Nephron progenitor cell (in vitro differentiated cells): ENCODE measurements at places on chromosomes 12 and 14.

- no peak for DNase-seq
Measured at GRCh38 chr14:31939934-31940333, 137.2 kb upstream of the ARHGAP5 start.

- DNase-seq = no peak
Measured at GRCh38 chr12:70367258-70368141, 1.4 kb downstream of the KCNMB4 start.

- no peak for DNase-seq
Measured at GRCh38 chr12:65720136-65721130, 103.8 kb upstream of the HMGA2 start.

GRCh38 chr14:54048736-54049135 is 92.1 kb upstream of the BMP4 start:
- no peak for DNase-seq

DNA sequence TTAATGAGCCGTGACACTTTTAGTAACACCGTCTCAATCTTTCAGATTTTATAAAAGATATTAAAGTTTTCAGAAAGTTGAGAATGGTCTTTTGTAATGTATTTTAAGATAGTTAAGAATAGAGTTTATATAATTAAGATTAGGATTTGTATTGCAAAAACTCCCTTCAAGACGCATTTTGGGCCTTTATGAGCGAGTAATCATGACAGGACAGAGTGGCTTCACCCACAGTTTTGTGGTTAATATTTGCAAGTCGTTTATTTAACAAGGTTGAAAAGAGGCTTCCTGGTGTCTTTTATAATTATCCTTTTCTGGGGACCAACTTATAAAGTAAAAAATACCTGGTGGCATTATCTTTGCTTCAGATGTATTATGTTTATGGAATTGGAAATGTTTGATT is 44.0 kb downstream of the TRAF3 start:
- DNase-seq = no peak

GRCh38 chr14:68865542-68865941 is 72.7 kb upstream of the ZFP36L1 start:
- no peak for DNase-seq

DNA sequence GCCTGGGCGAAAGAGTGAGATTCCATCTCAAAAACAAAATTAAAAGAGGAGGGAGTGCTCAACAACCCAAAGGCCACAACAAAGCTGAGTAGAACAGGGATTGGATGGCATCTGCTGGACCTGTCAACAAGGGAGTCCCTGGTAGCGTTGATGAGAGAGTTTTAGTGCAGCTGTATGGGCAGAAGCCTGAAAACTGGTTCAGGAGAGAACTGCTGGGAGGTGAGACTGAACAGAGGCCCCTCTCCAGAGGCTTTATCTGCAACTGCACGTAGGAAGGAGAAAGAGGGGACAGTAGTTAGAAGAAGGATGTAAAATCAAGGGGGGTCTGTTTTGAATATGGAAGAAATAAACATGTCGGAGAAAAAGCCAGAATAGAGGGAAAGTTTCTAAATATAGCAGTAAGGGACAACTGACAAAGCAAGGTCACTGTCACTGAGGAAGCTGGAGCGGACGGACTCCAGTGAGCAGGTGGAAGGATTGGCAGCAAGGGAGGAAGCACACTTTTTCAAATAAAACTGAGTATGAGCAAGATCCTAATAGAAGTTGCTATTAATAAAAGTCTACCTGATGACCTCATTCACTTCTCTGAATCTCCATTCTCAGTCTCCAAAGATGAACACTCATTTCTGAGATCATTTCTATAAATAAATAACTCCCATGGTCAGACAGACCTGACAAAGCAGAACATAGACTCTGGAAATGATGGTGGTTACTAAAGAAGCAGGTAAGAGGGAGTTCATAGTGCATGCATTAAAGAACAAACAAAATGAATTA is 11.8 kb upstream of the ATF1 start:
- no peak for DNase-seq

- no peak for DNase-seq
Measured at GRCh38 chr14:88430976-88431375, 45.5 kb downstream of the SPATA7 start.

DNA sequence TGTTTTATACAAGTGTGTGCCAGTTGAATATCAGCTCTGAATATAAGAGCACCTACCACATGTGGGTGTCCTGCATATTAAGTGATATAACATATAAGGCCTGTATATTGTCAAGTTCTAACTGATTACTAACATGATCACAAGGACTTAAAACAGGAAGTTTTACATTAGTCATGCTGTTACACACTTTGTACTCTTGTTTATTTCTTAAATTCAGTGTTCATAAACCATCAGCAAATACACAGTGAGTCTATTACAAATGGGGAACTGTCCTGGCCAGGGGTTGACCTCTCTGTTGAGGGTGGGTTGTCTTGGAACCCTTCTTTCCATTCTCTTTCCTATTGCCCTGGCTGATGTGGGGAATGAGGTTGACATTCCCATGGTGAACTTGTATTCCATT is 19.1 kb downstream of the HELB start:
- DNase-seq = no peak

- no peak for DNase-seq
Measured at GRCh38 chr14:103151270-103151945, 28.1 kb downstream of the TNFAIP2 start.

- peak; percentile 84 for DNase-seq
Measured at GRCh38 chr12:52873832-52874572, 25.2 kb upstream of the KRT78 start.

GRCh38 chr14:64760146-64760755 is 56.0 kb downstream of the PLEKHG3 start:
- peak; percentile 80 for DNase-seq

DNA sequence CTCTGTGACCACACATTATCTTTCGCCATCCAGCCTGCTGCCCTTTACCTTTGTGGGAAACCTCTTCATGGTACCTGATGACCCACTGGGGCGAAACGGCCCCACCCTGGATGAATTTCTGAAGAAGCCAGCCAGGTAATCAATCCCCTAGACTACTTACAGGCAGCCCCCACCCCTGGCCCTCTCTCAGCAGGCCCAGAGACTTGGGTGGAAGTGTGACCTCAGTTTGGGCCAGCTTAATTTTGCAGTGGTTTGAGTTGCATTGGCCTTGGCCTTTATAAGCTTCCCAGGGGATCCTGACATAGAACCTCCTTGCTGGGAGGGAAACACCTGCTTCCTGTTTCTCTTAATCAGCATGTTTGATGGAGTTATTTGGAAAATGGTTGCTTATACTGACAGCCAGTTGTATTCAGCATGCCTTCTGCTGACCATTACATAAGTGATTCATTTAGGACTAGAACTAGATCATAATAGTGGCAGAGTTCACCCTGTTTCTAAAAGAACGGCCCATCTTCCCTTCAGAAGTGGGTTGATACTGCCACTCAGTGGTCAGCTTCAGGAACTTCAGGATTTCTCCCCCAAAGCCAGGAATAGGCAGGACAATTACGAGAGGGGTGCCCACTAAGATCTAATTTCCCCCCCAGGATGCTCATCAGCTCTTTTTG is 6.1 kb downstream of the SDR39U1 start:
- DNase-seq = peak; percentile 39

GRCh38 chr12:132432721-132433577 is 57.0 kb upstream of the FBRSL1 start:
- DNase-seq = no peak

- DNase-seq = peak; percentile 95
Measured at GRCh38 chr14:101561145-101561896, at the start of gene DIO3. DIO3 (plus strand) TSS chr14:101561495.

GRCh38 chr12:46468160-46468559 is 95.6 kb upstream of the SLC38A2 start:
- no peak for DNase-seq

DNA sequence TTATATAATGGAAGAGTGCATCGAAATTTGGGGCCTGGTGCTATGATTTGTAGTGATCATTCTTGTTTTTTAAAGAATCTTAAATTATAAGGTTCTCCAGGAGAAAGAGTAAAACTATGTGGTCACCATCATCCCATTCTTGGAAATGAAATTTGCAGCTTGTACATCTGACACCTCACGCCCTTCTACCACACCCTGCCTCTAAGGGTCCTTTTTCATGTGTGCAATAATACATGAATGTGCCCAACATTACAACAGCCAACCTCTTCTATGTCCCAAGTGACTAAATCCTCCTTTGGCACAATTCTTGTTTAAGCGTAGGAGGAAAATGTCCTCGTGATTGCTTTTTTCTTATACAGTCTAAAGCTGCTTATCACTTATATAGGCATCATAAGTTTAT is 636.5 kb upstream of the NOVA1 start:
- no peak for DNase-seq

GRCh38 chr14:34872822-34873588 is 2.2 kb downstream of the BAZ1A start:
- no peak for DNase-seq

DNA sequence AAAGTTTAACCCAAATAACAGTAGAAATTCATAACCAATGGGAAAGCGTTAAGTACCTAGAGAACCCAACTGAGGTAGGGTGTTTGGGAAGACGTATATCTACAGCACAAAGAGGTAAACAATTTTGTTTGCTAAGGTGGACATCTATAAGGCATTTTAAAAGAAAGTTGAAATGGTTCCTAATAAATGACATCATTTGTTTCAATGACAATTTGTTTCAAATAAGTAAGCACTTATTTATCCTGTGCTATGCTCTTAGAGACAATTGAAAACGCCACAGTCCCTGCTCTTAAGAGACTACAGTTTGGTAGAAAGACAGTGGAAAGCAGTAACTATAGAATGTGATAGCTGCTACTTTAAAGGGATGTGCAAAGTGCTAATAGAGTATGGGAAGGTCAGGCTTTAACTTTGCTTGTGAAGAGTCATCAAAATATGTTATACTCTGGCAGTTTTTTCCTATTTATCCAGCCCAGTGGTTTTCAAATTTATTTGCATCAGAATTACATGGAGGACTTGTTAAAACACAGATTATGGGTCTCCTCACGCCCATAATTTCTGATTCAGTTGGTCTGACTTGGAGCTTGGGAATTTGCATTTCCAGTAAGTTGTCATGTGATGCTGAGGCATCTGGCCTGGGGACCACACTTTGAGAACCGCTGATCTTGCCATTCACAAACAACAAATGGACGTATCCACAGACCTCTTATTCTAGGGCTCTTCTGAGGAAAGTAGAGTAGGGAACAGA is 19.6 kb upstream of the SMCO2 start:
- DNase-seq = no peak

GRCh38 chr12:125954362-125954761 is 889.1 kb downstream of the AACS start:
- DNase-seq = no peak

DNA sequence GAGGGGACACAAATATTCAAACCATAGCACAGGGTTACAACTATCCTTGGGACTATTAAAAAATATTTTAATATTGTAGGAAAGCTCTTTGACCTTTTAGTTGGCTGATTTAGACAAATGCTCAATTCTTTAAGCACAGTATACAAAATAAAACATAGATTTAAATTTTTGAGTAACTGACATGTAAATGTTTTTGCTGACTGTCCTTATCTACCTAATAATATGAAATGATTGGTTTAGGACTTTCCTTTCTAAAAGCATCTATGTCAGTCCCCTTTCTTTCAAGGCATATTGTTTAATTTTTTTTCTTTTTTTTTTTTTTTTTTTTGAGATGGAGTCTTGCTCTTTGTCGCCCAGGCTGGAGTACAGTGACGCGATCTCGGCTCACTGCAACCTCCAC is 16.5 kb upstream of the OR6J1 start:
- no peak for DNase-seq

GRCh38 chr12:20443792-20444191 is 75.5 kb downstream of the PDE3A start:
- no peak for DNase-seq

DNA sequence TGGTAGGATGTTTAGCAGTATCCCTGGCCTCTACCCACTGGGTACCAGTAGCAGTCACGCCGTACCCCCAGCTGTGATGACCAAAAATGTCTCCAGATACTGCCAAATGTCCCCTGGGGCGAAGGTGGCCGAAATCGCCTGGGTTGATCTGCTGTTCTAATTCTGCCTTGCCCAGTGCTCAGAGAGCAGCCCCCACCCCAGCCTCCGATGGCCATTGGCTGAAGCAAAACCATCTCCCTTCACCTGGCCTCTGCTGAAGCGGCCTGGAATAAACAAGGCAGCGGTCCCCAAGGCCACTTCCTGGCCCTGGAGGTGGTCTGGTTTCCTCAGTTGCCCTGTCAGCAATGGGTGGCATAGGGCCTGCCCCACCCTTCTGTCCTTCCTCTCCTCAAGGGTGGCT is 298.4 kb downstream of the CACNA1C start:
- no peak for DNase-seq

GRCh38 chr12:42299392-42300308 is 26.2 kb downstream of the ZCRB1 start:
- no peak for DNase-seq

DNA sequence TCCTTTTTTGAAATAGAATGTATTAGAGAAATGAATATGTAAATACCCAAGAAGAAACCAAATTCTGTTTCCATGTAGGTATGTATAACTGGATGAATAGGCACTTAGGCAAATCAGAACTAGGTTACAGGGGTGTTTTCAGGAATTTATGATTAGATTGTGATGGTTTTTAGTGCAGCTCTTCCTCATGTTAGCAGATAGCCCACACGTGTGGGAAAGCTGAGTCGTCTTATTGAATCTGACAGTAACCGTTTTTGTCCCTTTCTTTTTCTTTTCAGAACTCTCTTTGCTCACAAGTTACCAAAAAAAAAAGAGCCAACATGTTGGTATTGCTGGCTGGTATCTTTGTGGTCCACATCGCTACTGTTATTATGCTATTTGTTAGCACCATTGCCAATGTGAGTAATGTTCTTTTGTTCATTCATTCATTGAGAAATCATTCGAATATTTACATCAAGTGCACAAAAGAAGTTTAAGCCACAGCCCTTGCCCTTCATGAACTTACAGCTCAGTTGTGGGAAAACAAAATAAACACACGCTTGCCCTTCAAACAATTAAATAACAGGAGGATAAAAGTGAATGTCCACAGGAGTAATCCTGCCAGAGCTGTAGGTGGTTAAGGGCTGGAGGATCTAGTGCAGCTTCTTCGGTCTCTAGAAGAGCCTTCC is 14.8 kb downstream of the EMP1 start:
- DNase-seq = no peak

- no peak for DNase-seq
Measured at GRCh38 chr14:103685276-103686211, 29.7 kb downstream of the XRCC3 start.

- DNase-seq = no peak
Measured at GRCh38 chr14:101082036-101082435, 178.5 kb upstream of the RTL1 start.

- DNase-seq = no peak
Measured at GRCh38 chr14:96662116-96662970, 134.8 kb upstream of the VRK1 start.

DNA sequence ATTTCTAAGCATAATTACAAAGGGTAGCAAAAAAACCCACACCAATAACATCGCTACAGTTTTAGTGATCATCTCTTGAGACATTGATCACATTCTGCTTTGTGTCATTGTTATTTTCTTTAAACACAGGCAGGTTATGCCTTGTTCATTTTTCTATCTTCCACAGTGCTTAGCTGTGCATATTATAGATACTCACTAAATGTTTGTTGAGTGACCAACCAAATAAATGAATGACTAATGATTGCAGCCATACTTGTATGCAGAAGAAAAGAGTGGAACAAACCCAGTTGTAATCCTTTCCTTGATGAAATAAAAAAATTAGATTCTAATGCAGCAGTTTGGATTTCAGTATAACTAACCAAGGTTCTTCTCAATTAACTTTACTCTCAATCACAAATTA is 81.0 kb upstream of the RASSF8 start:
- no peak for DNase-seq

- DNase-seq = no peak
Measured at GRCh38 chr14:97930166-97930565, 1133.0 kb downstream of the VRK1 start.

- no peak for DNase-seq
Measured at GRCh38 chr12:104460973-104461698, 4.4 kb downstream of the CHST11 start.
